ENCODE measurements at places on chromosomes 6 and 20.
A peak's percentile ranks its signal among the peaks of the same experiment; 100 is the strongest.

DNA sequence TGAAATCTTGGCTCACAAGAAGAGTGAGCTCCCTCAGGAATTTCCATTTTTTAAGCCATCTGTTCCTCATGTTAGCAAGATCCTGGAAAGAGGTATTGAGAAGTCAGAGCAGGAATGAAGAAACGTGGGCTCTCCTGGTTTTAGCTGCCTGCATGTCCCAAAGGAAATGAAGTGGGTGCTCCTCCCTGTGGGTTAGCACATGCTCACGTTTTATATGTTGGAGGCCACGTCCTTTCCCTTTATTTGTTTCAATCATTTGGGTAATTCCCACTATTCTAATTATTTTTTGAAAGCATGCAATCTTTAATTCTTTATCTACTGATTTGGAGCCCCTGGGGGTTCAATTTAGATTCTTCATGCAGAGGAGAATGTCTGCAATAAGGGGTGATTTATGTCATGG lies 4.3 kb upstream of the MAP3K4 start:
- no peak for DNase-seq

- DNase-seq = peak; percentile 28
Measured at GRCh38 chr20:50467718-50468356, 42.3 kb upstream of the PTPN1 start.

- no peak for DNase-seq
Measured at GRCh38 chr6:53466257-53466656, 78.6 kb downstream of the GCLC start.

DNA sequence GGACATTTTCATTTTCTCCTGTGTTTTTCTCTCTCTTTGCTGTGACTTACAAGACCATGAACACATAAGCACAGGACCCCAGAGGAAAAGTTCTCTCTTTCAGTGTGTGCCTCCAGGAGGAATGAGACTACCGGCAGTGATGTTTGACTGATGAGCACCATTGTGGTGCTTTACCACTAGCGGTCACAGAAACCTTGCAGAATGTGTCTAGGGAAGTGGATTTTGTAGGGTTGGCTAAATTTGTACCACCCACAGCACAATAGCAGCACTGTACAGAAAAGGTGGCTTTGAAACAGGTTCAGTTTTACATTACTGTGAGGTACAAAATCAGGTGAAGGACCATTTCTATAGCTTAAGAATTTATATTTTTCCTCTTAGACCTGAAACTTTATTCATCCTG lies 301.9 kb upstream of the SUPT3H start:
- DNase-seq = no peak

- no peak for DNase-seq
Measured at GRCh38 chr20:36030149-36030548, 61.8 kb downstream of the CNBD2 start.

DNA sequence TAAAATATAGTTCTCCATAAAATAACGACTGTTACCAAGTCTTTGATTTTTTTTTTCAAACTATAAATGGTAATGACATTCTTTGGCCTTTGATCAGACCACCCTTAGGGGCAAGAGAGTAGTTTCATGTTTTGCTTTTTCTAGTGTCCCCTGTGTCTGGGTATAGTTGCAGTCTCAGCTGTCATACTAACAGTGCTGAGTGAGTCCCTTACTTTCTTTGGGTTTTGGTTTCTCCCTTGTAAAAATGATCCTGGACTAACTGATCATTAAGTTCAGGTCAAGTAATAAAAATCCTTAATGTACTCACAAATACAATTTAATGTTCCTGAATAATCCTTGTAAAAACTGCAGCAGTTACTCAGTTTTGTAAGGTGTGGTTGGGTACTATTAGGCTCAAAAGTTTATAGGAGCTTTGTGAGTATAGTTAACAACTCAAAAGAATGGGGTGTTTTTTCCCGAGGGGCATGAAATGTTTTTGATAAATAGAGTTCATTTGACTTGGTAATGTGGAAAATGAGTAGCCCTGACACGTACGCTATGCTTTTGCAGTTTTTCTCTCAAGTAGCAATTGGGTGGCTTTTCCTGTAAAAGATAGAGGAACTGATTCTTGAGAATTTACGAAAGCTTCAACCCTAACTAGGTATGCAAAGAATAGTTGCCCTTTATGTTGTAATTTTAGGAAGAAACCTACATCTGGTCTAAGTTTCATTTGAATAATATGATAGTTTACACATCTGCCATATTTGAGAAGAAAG lies 6.2 kb downstream of the PTPN1 start:
- no peak for DNase-seq

DNA sequence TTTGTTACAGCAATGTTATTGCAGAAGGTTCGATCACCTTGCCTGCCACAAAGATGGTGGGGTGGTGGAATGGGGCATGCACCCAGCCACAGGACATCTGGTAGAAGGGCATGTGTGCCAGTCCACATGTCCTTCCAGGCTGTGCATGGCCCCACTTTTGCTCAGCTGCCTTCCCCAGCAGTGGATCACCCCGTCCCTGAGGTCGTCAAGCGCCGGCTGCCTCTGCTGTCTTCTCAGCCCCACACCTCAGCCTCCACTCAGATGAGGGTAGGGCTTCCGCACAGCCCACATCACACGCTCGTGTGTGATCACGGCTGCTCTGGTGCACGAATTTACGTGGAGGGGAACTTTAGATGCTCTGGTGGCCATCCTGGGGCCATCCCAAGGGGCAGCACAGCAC lies 109.5 kb upstream of the PMEPA1 start:
- DNase-seq = no peak

- no peak for DNase-seq
Measured at GRCh38 chr20:1807394-1807793, 87.8 kb upstream of the SIRPA start.

Data from CD4-positive, alpha-beta T cell treated with Interleukin-15 for 1 hour (primary cell).